ENCODE measurements at places on chromosomes 3 and 15. TPM values are rescaled to one million over a fixed set of nuclear protein-coding genes. Genes with fewer than 3 reads are reported as not detected.

RPUSD2 gene
- total RNA-seq: 14.8 TPM

CCR9 gene
- not detected for total RNA-seq

ALPK3 gene
- total RNA-seq: 38.8 TPM

NRG4 gene
- total RNA-seq: 0.05 TPM

PP2D1 gene
- total RNA-seq: not detected

TEX55 gene
- not detected for total RNA-seq

RBP2 gene
- not detected for total RNA-seq

PLSCR2 gene
- 0.34 TPM for total RNA-seq

HYPK gene
- total RNA-seq: 2.9 TPM

TRPM1 gene
- total RNA-seq: 1.9 TPM

DNA sequence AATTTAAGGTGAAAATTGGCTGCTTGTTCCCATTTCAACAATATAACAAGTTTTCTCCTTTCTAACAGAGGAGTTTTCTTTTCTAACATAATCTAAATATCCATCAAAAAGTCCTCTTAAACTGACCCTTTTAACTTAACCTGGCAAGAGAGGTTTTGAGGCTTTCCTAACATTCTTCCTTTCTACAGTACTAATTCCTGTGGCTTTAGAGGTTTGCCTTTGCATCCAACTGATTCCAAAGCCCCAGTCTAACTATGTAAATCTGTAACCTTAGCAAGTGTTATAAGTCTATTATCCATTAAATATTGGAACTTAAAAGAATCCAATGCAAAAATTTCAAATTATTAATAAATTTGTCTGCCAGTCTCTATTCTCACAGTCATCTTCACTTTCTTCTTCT is 134.1 kb downstream of the ISL2 start:
- DNase-seq: no peak

GRCh38 chr15:77656294-77656693 is 23.6 kb upstream of the LINGO1 start:
- peak; percentile 13 for DNase-seq

DNA sequence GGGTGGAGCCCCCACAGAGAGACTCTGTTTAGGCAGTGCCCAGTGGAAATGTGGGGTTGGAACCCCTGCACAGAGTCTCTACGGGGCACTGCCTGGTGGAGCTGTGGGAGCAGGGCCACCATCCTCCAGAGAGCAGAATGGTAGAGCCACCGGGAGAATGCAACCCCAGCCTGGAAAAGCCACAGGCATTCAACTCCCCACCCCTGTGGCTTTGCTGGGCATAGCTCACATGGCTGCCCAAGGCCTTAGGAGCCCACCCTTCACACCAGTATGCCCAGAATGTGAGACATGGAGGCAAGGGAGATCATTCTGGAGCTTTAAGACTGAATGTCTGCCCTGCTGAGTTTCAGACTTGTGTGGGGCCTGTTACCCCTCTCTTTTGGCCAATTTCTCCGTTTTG is 19.0 kb upstream of the CHCHD6 start:
- DNase-seq: no peak

- DNase-seq: no peak
Observed at GRCh38 chr3:178536211-178537079, at the start of gene KCNMB2. Gene KCNMB2, plus strand, starts transcription at chr3:178536436.

DNA sequence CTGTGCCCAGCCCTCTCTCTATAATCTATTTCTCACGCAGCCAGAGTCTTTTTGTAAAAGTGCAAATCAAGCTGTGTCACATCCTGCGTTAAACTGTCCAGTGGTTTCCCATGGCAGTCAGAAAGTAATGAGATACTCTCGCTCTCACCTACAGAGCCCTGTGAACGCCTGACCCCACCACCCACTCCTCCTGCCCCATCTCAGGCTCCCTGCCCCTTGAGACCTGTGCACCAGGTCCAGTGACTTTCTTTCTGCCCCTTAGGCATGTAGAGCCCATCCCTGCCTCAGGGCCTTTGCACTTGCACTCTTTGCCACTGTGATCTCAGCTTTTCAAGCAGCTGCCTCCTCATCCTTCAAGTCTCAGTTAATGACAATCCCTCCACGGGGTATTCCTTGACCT is 58.3 kb upstream of the RASGRP1 start:
- no peak for DNase-seq

DNA sequence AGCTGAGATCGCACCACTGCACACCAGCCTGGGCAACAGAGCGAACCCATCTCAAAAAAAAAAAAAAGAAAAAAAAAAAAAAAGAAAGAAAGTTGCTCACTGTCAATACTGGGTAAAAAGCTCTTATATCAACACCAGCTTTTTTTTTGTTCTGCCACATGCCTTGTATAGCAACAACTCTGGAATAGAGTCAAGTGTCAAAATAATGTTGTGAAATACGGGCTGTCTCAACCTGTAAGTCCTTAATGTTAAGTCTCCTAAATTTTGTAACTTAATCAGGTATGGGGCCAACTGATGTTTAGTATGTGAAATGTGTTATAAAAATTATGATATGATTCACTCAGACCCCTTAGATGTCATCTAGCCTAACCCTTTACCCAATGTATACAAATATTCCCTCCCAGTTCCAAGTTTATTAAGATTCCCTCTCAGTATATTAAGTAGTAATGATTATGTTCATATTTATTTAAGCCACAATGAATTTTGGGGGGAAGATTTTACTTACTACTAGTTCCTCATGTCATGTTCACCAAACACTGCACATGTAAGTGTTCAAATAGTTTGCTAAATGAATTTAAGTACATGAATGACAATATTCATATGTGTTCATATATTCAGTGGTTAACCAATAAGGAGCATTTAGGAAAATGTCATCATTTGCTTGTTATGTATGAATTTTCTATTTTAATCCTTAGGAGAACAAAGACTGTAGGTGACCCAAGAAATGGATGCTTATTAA is 52.2 kb downstream of the GPR160 start:
- DNase-seq: no peak

DNA sequence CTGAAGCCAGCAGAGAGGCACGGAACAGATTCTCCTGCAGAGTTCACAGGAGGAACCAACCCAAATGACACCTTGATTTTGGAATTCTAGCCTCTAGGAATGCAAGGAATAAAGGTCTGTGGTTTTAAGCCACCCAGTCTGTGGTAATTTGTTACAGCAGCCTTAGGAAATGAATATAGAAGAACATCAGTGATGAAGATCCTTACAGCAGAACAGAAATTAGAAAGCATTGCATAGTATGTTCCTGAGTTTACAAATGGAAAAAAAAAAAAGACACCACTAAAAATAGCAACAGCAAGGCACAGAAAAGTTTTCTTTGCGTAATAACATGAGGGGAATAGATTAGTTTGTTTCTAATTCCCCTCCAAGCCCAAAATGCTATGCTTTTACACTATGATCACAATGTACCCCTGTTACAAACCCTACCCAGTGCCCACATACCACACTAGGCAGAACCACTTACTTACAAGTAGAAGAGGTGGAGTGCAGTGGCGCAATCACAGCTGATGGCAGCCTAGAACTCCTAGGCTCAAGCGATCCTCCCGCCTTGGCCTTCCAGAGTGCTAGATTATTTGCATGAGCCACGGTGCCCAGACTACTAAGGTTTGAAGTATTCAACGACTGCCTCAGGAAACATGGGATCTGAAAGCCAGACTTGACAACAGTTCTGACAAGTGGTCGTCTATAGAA is 84.3 kb downstream of the SHQ1 start:
- DNase-seq: no peak

GRCh38 chr15:76169911-76170800 is 110.4 kb downstream of the TMEM266 start:
- DNase-seq: no peak

GRCh38 chr3:182484682-182485081 is 308.6 kb upstream of the ATP11B start:
- no peak for DNase-seq

DNA sequence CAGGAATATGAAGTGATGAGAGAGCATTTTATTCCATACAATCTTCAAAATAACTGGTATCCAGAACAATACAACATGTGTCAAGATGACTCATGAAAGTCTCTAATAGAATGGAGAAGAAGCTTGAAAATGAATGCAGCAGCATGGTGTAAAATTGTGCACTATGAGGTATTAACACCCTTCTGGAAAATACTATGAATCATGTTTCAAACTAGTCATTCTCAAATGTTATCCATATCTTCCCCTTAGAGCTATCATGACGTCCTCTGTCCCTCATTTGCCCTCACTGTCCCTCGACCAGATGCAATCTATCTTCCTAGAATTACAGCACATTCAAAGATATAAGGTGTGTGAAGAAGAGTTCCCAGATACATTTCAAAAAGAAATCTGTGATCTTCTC is 198.2 kb downstream of the NECTIN3 start:
- no peak for DNase-seq

GRCh38 chr3:9864200-9864927 is 15.7 kb downstream of the CIDEC start:
- no peak for DNase-seq

GRCh38 chr3:94081884-94082283 is 19.0 kb downstream of the NSUN3 start:
- DNase-seq: no peak

DNA sequence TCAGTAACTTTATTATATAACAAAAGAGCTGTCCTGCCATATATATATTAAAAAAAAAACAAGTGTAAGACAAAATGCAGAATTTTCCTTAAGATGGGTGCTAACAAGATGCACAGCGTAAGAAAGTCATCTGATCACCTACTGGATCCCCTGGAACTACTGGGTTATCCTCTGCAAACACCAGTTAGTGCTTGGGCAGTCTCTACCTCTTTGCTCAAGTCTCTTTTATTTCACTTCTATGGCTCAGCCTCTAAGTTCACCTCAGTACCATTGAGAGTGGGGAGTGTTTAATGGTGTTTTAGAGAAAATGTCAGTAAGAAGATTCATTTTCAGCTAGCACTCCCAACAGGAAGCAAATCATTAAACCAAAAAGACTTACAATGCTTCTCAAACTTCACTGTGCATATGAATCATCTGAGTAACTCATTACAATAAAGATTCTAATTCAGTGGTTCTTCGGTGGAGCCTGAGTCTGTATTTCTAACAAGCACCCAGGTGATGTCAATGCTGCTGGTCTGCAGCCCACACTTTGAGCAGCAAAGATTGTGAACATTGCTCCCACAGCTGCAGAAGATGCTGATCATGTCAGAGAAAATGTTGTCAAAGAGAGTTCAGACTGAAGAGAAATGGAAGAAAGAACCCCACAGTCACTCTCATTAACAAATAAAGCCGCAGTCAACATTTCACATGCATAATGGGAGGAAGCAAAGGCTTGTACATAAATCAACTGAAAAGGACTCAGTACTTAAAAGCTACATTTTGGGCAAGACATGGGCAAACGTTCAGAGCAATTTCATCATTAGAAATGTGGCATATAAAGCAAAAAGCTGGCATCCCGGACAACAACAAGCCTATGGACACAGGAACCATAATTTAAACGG is 227.1 kb upstream of the ATP11B start:
- DNase-seq: no peak

GRCh38 chr3:168213920-168214319 is 118.2 kb upstream of the GOLIM4 start:
- DNase-seq: peak; percentile 2

- no peak for DNase-seq
Observed at GRCh38 chr3:100149713-100150415, 35.6 kb upstream of the FILIP1L start.

DNA sequence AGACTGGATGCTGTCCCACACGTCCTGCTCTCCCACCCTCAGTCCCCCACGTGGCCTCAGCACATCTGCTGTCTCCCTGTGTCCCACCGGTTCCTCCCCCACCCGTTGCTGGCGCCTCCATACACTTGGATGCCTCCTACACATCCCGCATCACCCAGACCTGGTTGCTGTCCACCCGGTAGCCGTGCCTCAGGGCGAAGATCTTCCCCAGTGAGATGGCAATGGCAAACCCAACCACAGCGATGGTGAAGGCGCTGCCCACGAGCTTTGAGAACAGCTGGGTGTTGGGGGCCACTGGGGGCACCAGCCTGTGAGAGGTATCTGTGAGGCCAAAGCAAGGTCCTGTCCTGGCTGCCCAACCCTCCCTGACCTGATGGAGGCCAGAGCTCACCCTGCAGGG is 4.4 kb downstream of the SLC26A6 start:
- no peak for DNase-seq

DNA sequence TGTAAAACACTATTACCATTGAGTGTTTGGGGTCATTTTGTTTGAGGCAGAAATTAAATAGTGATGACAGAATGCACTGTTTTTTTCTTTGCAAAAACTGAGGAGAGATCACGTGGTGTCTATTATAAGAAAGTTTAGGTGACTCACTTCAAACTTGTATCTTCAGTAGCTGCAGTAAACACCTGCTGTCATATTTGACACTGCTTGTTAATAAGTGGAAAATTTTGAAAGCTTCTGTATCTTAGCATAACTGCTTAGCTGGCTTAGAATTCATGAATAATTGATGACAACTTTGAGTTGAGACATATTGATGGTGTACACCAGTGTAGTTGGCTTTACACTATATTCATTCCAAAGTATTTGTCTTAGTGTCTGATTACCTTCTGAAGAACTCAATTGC is 29.7 kb upstream of the MDFIC2 start:
- DNase-seq: no peak

DNA sequence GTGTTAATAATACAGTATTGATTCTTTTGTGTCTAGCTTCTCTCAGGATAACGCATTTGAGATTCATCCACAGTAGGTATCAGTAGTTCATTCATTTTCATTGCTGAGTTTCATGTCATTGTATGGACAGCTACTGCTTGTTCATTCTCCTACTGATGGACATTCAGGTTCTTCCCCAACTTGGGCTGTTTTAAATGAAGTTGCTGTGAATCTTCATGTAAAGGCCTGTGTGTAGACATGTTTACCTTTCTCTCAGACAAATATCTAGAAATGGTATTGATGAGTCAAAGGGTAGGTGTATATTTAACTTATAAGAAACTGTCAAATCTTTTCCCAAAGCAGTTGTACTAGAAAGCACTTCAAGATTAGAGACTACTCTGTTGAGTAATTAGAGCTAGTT is 26.7 kb downstream of the MCF2L2 start:
- no peak for DNase-seq

- no peak for DNase-seq
Observed at GRCh38 chr3:194866236-194866635, 180.6 kb downstream of the FAM43A start.

DNA sequence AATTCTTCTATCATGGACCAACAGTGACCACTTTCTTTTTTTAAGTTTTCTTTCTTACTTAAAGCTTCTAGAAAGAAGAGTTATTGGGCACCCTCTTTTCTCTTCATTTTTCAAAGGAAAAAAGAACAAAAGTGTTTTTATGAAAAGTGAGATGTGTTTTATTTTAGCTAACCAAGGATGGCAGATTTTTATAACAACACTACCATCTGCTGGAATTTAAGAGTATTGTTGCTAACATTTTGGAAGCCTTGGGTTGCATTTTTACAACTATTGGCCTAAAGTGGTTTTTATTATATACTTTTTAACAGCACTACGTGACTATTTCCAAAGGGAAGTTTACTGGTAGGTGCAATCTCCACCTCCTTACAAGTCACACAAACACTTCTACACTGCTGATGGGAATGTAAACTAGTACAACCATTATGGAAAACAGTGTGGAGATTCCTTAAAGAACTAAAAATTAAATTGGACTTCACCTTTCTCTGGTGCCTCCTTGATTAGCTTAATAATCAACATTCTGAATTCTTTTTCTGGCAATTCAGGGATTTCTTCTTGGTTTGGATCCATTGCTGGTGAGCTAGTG is 237.7 kb upstream of the AGTR1 start:
- peak; percentile 9 for DNase-seq

Data from dermis blood vessel endothelial cell (primary cell).